ENCODE measurements at places on chromosomes 5 and 9.

DNA sequence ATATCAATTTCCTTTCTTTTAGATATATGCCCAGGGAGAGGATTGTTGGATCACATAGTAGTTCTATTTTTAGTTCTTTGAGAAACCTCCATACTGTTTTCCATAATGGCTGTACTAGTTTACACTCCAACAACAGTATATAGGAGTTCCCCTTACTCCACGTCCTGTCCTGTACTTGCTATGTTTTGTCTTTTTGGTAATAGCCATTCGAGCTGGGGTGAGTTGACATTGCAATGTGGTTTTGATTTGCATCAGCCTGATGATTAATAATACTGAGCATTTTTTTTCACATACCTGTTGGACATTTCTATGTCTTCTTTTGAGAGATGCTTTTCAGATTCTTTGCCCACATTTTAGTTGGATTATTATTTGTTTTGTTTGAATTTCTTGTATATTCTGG is 445.9 kb downstream of the NTRK2 start:
- DNase-seq: peak; percentile 32

DNA sequence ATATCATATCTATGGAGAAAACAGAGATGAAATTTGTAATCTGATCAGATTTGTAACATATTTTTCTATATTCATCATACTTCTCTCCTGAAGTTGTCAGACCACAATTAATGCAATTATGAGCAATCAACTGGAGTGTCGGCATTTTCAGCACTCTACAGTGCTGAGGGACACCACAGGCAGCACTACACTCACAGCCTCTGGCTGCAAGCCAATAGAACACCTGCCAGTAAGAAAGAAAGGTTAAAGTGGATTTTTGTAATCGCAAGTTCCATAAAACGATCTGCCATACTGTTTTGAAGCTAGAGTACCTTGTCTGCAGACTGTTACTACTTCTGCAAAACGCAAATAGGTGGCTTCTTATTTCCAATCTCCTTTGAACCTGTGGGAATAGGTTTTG is 147.6 kb downstream of the ADAMTS6 start:
- no peak for DNase-seq

- DNase-seq: no peak
These were observed 597.8 kb downstream of the EFNA5 start for GRCh38 chr5:107072967-107073366.

- no peak for DNase-seq
These were observed 17.7 kb upstream of the ANXA1 start for GRCh38 chr9:73133921-73134407.

DNA sequence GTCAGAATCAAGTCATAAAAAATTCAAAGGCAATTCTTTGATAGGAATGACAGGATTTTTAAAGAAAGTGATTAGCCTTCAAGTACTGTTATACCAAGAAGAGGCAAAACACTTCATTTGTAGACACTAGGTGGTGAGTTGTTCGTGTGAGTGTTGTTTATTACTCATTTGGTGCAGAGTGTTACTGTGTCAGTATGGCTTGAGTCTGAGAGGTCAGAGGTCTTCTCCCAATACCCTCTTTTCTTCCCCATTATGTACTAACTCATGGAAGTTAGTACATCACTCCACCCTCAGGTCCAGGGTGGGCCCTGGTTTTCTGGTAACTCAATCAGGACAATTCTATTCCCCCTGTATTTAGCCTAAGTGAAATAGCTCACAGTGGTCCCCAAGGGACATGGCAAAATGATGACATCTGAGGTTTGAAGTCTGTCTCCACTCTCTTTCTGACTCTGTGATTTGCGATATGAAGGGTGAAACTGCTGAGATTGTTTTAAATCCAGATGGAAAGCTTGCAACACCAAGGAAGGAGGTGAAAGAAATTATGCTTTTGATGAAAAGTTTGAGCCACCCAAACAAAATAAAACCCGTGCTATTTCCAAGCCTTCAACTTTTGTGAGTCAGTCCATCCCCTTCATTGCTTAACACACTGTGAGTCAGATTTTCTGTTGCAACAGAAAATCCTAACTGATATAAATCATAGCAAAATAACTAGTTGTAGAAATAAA is 56.8 kb downstream of the NUDT12 start:
- peak; percentile 96 for DNase-seq

DNA sequence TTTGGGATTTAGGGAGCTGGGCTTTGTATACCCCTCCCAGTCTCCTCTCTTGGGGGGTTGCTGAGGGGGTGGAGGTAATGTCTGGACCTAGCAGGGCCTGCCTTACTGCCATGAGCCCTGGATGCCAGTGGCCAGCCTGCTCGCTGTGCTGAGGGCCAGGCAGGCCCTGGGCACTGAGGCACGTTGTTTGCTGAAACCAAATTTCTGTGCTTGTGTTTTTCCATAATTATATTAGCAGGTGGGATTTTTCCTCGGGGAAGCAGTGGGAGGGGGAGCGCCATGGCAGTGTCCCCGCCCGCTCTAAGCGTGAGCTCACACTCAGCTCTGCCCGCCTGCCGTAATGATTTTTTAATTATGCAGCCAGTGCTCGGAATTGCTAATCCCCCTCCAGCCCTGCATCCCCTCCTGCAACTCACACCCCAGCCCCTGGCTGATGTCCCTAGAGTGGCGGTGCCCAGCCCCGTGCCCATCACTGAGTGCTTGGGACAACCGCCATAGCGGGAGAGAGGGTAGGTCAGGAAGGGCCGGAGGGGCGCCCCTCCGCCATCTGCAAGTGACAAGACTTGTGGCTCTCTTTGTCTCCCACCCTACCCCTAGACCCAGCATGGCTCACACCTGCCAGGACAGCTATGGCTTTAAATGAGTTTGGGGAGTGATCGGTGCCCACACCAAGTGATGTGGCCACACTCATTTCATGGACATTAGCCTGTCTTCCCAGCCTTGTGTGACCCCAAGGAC is 20.9 kb downstream of the CXXC5 start:
- DNase-seq: no peak

- DNase-seq: no peak
These were observed 50.8 kb downstream of the PTTG1 start for GRCh38 chr5:160472482-160472881.

DNA sequence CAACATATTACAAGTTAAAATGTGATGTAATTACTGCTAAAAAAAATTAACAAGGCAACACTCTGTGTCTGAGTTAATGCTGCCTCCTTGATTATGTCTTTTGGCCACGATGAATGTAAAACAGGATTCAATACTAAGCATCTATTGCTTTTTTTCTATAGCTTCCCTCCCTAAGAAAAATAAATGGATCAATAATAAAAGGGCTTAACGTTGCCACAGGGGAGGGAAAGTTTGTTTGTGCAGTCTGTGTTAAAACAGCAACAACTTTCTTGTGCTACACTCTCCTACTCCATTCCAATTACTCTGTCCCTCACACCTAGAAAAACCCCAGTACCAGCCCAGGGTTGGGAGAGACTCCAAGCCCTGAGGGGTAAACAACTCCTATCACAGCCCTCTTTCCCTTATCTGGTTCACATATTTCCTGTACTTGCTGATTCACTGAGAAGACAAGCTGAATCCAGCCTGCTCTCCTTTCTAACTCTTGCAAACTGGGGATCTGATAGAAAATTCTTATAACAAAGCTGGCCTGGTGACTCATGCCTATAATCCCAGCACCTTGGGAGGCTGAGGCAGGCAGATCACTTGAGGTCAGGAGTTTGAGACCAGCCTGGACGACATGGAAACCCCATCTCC is 44.8 kb downstream of the PTPN3 start:
- DNase-seq: peak; percentile 43

- no peak for DNase-seq
These were observed 27.8 kb upstream of the SETD9 start for GRCh38 chr5:56881571-56881970.

GRCh38 chr5:172364773-172365172 is 81.2 kb upstream of the UBTD2 start:
- DNase-seq: no peak

- DNase-seq: no peak
These were observed 82.9 kb downstream of the RAPGEF1 start for GRCh38 chr9:131657037-131657377.

DNA sequence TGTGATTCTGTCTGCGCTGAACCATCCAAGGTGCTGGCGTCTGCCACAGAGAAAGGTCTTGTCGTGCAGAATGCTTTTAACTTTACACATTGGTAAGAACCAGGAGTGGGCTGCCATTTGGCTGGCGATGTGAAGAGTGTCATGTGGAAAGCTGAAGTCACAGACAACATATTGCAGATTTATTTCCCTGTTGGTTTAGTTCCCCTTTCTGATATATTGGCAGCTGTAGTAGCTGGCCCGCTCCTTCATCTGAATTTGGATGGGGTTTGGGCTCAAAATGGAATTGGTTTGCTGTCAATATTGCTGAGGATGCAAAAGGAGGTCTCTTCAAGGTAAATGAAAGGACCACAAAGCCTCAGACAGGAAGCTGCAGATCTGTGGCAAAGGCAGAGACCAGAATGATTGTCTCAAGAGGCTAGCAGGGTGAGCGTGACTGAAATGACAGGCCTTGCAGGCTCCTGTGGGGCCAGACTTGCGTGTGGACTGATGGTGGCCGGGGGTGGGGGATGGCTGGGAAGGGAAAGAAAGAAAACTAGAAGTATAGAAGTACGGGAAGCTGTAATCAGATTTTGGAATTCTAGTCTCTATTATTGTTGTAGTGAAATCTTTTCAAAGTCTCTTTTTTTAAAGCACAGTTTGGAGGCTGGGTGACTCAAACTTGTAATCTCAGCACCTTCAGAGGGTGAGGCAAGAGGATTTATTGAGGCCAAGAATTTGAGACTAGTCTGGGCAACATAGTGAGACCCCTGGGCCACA is 25.1 kb upstream of the CD180 start:
- DNase-seq: no peak

DNA sequence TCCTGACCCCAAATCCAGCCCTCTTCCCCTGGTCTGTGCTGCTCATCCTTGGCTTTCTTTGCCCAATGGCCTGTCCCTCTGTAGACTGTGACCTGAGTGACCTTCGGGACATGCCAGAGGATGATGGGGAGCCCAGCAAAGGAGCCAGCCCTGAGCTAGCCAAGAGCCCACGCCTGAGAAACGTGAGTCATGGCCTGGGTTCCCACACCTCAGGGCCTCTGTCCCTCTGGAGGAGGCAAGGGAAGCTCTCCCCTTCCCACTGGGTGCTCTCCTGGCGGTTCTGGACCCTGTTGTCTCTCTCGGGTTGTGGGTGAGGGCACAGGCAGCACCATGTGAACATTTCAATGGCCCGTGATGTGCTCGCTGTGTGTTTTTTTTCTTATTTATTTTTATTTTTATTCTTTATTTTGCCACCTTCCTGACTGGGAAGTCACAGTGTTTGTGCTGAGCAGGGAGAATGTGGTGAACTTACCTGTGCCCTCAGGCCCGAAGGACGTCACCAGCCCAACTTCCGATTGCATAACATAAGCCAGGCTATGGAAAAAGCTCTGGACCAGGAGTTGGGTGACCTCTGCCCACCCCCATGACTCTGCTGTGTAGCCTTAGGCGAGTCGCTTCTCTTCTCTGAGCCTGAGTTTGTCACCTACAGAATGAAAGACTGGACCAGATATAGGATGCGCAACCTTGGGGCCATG is 29.5 kb downstream of the AFAP1L1 start:
- DNase-seq: no peak

- DNase-seq: no peak
These were observed 77.6 kb upstream of the ADRB2 start for GRCh38 chr5:148748702-148749392.

GRCh38 chr9:6384732-6385131 is 28.3 kb upstream of the UHRF2 start:
- no peak for DNase-seq

DNA sequence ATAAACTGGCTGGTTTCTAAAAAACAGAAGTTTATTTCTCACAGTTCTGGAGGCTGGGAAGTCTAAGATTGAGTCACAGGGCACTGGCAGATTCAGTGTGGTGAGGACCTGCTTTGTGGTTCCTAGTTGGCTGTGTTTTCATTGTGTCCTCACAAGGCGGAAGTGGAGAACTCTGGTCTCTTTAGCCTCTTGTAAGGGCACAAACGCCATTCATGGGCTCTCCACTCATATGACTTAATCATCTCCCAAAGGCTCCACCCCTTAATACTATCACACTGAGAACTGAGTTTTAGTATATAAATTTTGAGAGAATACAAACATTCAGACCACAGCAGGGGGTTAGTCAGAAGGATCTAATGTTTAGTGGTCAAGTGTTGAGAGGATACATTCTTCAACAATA is 208.2 kb downstream of the SEC61B start:
- DNase-seq: no peak

GRCh38 chr9:90014421-90014820 is 409.6 kb downstream of the GADD45G start:
- no peak for DNase-seq

DNA sequence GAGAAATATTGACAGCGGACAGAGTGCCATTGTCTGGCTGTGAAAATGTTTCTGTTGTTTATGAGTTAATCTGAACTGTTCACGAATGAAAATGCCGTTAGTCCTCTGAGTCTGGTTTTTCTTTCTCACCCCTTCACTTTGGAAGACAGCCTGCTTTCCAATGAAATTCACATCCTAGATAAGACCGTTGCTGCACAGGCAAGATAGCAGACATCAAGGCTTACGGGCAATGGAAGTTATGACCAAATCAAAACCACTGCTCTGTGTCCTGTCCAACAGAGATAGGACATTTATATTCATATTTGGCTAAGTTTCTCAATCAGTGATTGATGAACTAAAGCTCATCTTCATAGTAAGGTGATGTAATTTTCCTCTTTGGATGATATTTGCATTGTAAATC is 180.0 kb upstream of the DMAC1 start:
- DNase-seq: no peak

DNA sequence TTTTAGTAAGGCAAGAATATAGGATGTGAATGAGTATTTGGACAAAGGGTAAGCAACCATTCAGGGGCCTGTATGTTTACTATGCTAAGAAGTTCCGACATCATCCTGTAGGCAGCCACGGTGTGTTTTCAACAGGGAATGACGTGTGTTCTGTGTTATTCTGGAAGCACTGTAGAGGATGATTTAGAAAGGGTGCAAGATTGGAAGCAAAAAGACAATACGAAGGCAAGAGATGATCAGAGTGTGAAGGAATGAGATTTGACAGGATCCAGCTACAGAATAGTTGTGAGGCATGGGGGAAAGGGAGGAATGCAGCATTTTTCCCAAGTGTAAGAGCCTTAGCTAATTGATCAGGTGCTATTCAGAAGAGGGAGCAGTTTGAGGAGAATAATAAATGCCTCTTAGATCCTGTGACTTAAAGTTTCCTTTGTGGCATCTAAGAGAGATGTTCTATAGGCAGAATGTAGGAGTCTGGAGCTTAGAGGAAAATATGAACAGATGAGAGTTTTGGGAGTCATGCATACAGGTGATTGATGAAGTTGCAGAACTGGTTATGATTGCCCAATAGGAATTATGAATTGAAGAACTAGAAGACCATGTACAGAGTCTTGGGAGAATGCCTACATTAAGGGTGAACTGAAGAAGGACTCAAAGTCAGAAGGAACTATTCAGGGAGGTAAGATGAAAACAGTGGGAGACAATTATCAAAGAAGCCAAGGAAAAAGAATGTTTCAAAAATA is 2.5 kb downstream of the SMC5 start:
- no peak for DNase-seq

Measured in fibroblast of upper back skin (primary cell).